ENCODE measurements at places on chromosomes 7 and 10.

DNA sequence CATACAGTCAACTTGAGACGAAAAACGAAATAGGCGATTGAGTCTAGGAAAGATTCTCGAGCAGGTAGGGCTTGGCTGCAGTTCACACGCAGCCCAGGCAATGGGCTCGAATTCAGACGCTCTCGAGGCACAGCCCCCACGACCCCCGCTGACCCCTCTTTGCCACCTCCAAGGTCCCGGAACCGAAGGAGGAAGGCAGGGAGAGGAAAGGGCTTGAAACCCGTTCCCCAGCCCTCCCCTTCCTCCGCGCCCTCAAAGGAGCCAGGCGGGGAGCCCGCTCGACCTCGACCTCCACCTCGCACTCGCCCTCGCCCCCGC is 441 bp downstream of the CCDC186 start:
- DNase-seq = no peak

- no peak for DNase-seq
These were observed 24.8 kb upstream of the FFAR4 start for GRCh38 chr10:93541402-93542357.

DNA sequence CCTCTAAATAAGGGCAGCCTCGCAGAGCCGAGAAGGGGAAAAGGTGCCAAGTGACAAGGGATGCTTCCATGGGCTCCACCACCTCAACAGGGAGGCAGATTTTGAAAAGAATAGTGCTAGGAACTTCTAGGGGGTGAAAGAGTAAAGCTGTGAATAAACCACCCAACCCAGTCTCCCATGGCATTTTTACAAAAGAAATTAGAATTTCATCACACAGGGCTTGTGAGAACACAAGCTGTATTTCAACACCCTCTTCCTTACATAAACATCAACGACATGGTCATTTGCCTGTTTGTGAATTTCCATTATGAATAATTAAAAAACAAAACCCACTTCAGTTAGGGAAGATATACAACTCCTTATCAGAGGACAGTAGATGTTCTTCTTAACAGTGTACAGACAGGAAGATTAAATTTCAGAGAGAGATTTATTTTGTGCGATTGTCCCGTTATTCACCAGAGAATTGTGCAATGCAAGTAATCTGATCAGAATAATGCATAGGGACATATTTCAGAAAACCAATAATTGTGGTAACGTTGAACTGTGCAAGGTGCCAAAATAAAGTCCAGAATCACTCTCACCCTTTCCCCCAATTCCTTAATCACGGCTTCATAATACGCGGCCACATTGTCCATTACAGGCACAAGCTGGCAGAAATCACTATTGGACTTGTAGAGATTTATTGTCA is 207.8 kb upstream of the MGMT start:
- no peak for DNase-seq

DNA sequence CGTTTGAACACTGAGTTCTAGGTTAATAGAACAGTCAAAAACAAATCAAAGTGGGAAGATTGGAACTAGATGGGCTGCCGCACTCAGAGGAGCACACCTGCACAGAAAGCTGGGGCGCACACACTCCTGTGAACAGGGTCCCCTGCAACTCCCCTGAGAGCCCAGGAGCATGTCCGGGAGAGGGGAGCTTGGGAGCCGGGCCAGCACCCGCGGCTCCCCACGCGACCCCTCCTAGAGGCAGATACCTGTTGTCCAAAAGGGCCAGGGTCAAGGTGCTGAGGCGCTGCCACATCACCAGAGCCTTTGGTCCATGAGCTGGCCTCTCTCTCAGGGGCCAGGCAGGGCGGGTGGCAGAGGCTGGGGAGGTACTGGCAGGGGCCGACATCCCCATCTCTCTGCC is 5.6 kb downstream of the NKX6-2 start:
- no peak for DNase-seq

- no peak for DNase-seq
These were observed 124.1 kb downstream of the LMBR1 start for GRCh38 chr7:156768698-156769472.

Data from substantia nigra (tissue), 51 donors.